ENCODE measurements at places on chromosomes 3 and 15.

GRCh38 chr3:104596054-104596453 lies 770.7 kb upstream of the ALCAM start:
- DNase-seq, result no peak

DNA sequence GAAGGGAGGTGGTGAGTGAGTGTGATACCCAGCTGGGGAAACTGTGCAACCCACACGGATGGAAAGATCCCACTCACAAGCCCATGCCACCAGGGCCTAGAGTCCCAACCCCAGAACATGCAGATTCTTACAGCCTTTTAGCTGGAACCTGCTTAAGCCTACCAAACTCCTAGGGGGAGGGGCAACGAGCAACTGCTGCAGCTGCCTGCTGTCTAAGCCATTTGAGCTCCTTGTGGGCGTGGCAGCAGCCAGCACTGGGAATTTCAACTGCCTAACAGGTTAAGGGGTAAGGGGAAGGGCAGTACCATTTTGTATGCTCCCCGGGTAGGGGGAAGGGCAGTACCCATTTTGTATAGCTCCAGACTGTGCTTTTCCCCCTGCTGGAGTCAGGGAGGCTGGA lies 673.2 kb upstream of the BCHE start:
- DNase-seq, result no peak

DNA sequence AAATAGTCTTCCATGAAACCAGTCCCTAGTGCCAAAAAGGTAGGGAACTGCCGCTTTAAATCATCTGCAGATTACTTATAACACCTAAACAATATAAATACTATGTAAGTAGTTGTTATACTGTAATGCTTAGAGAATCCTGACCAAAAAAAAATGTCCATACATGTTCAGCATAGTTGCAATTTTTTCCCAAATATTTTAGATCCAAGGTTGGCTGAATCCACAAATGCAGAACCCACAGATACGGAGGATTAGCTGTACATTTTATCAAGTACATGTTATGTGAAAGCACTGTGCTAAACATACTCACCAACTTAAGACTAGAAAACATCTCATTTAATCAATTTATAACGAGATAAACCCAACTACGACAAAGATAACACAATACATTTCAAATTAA lies 9.3 kb downstream of the MSL2 start:
- no peak for DNase-seq

GRCh38 chr3:109804697-109805096 lies 467.4 kb upstream of the DPPA4 start:
- no peak for DNase-seq

- DNase-seq, result no peak
Observed at GRCh38 chr3:46449755-46450552, 14.8 kb downstream of the LTF start.

DNA sequence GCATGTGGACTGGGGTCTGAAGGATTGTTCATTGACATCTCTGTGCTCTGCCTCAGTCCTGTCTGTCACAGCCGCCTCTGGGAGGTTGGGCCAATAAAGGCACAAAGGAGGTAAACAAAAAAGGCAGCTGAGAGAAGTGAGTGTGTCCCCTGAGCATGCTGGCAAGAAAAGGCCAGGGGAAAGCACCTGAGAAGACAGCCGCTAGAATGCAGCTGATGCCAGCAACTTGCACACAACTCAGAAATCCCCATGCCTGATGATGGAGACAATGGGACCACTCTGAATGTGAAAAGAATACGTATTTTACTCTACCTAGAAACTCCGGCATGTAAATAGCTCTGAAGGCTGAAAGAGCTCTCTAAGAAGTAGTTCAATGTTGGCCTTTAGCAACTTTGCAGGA lies 118.7 kb downstream of the KCNH8 start:
- DNase-seq, result no peak

- no peak for DNase-seq
Observed at GRCh38 chr15:64667736-64668161, 107.6 kb downstream of the RBPMS2 start.

DNA sequence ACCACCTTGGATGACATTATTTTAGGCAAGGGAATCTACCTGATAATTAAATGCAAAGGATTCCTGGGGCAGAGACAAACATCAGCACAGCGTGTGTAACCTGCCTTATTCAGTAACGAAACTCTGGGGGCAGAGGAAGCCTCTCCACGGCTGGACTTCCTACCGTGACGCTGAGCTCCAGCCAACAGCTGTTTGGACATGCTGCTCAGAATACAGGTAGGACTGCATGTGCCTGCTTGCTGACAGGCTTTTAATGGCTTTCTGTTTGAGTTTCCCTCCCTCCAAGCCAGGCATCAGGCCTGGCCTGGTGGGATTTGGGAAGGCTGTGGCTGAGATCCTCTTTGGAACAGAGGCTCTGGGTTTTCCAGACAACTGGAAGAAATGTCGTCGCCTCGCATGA lies 150.6 kb downstream of the ADAMTS17 start:
- DNase-seq, result no peak

DNA sequence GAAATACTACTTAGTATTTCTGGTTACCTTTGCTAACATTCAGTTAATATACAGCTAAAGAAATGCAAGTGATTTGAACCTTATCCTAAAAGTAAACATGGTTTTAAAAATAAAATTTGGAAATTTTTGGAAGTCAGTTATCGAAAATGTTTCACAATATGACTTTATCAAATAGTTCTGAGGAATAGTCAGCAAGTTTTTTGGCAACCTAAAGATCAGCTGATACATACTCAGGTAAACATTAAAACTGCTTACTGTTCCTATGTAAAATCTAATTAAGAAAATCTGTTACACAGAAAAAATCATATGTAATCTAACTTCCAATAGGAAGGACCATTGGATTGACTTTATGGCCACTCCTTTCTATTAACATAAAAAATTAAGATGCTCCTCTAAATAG lies 24.1 kb downstream of the IFT80 start:
- no peak for DNase-seq

DNA sequence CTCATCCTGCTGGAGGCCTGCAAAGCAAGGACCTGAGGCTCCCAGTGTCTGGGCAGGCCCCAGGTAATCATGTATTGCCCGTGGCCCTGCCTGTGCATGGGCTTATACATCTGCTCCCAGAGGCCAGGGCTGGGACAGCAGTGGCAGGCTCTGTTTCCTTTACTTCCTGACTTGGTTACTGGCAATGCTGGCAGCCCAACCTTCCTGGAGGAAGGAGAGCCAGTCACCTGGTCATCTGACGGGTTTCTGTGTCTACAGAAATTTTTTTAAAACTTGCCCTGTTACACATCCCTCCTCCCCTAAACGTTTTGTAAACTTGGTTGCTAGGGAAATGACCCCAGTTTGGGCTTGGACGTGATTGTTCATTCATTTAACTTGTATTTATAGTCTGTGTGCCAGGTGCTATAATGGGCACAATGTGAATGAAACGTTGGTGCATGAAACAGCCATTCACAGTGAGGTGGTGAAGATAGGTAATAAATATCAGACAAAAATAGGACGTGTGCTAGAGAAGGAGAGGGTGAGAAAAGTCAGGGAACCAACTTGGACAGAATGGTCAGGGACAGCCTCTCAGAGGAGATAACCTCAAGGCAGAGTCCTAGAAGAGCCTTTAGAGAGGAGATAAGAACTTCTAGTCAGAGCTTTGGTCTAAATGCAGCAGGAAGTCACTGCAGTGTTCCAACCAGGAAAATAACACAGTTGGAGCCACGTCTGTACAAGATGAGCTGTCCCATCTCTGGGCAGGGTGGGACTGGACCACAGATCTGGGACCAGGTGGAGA lies 14.1 kb downstream of the TEX264 start:
- no peak for DNase-seq

- DNase-seq, result no peak
Observed at GRCh38 chr15:83207660-83208366, at the start of gene HDGFL3. Gene HDGFL3 (minus strand): TSS chr15:83207823. CDS start chr15:83207414, 409 bp downstream.

- no peak for DNase-seq
Observed at GRCh38 chr3:195372220-195372619, 70.6 kb downstream of the ACAP2 start.

GRCh38 chr15:51579012-51579411 lies 43.6 kb downstream of the DMXL2 start:
- no peak for DNase-seq

DNA sequence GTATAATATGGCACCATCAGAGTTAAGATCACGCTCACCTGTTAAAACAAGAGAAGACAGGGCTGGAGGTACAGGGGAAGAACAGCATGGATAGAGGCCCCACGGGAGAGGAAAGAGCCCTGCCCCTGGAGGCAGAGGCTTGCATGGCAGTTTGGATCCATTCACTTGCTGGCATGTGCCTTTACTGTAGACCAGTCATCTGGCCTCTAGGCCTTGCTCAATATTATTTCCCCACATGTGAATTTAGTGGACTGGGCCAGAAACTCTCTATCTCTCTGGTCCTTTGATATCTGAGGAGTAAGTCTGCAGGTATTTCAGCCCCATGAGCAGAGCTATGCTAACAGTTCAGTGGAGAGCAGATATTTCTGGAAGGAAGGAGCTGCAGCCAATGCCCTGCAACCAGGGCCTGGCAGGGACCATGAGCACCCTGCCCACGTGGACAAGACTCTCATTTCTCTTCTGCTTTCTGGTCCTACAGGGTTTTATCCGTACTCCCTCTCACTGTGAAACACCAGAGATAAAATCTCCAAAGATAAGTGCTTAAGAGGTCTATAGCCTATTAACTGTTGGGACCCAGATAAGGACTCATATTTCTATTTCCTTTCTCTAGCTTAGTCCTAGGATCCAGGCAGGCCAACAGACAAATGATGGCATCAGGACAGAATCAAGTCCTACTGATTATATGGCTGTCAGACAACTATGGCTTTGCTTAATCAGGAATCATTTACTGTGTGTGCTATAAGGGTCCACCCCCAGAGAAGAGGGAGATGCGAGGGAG lies 65.0 kb downstream of the CLDN11 start:
- DNase-seq, result no peak

DNA sequence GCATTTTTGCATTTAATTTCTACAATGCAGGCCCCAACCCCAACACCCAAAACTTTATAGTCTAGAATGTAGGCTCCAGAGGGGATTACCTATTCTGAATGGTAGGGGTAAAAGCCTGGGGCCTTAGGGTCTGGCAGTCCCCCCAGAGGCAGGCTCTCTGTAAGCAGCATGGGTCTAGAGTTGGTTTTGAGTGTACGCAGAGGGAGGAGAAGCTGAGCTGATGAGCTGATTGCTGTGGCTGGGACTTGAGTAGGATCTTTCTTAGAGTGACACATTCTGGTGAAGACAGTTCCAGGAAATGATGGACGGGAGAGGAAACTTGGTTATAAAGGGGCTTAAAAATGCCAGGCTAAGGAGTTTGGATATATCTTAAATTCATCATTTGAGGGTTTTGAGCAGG lies 2.1 kb downstream of the LPP start:
- no peak for DNase-seq

- DNase-seq, result no peak
Observed at GRCh38 chr3:189404024-189404423, 227.2 kb upstream of the TP63 start.

DNA sequence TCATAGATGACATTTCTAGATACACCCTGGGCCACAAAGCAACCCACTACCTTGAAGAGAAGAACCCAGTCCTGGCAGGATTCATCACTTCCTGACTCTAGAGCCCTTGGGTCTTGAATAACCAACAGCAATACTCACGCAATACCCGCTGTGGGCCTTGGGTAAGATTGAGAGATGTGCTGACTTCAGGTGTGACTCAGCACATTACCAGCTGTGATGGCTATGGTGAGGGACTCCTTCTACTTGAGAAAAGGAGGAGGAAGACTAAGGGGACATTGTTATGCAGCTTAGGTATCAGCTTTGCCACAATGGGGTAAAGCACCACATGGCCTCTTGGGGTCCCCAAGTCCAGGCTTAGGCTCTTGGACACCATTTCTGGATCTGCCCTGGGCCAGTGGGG lies 14.9 kb downstream of the C3orf33 start:
- no peak for DNase-seq

GRCh38 chr3:53416530-53416929 lies 69.2 kb upstream of the DCP1A start:
- no peak for DNase-seq

- no peak for DNase-seq
Observed at GRCh38 chr3:182910936-182911781, 69.2 kb downstream of the DCUN1D1 start.

- DNase-seq, result no peak
Observed at GRCh38 chr15:25541228-25541627, 102.4 kb upstream of the UBE3A start.

- DNase-seq, result no peak
Observed at GRCh38 chr3:189630767-189631372, 319 bp upstream of the TP63 start.

DNA sequence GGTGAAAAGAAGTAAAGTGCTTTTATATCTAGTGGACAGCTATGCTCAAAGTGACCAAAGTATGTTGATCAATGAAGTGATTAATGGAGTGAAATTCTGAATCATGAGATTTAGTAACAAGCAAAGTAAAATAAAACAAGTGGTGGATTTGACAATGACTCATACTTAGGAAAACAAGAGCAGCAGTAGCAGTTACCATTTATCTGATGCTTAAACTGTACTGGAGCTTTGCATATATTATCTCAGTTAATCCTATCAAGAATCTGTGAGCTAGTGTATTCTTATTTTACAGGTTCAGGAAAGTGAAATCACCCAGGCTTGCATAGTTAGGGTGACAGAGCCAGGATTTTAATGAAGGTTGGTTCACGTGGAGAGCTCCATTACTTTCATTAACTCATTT lies 50.6 kb upstream of the SPATA16 start:
- no peak for DNase-seq

GRCh38 chr3:55282994-55283393 lies 204.1 kb downstream of the WNT5A start:
- no peak for DNase-seq

DNA sequence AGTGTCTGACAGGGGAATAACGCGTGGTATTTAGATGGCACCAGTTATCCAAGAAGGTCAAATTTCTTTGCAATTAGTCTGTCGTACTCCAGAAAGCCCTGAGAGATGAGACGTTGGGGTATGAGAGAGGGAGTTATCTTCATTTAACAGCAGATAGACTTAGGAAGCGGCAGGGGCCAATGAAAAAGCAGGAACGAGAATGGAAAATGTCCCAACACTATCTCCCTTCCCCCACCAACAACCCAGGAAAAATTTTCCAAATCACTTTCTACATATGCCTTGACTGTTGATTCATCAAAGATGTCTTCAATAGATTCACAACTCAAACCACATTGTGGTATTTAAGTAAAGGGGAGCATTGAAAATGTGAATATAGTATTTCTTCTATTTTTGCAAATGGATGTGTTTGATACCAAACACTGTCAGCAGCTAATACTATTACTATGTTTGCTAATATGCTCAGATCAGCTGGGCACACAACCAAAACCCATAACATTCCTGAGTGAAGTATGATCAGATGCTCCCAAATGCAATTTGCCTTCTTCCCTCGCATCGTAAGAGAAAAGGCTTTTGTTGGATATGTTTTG lies 13.3 kb upstream of the GREM1 start:
- DNase-seq, result no peak

- no peak for DNase-seq
Observed at GRCh38 chr3:4656059-4656458, 162.9 kb downstream of the ITPR1 start.

- no peak for DNase-seq
Observed at GRCh38 chr15:40252438-40253166, 13.7 kb downstream of the PAK6 start.

- no peak for DNase-seq
Observed at GRCh38 chr15:96158938-96159337, 171.6 kb upstream of the NR2F2 start.
